ENCODE measurements at places on chromosomes 5 and 9. TPM values are rescaled to one million over a fixed set of nuclear protein-coding genes. Genes with fewer than 3 reads are reported as not detected.
A peak's percentile ranks its signal among the peaks of the same experiment; 100 is the strongest.

Gene PTPN3
- polyA plus RNA-seq = 7.8 TPM

Gene ZNF366
- not detected for polyA plus RNA-seq

Gene MEF2C
- 0.93 TPM for polyA plus RNA-seq

Gene TMEM252
- polyA plus RNA-seq = not detected

Gene HNRNPA0
- 19.2 TPM for polyA plus RNA-seq

Gene ARL14EPL
- not detected for polyA plus RNA-seq

Gene CDH10
- polyA plus RNA-seq = 0.24 TPM

Gene TMC1
- not detected for polyA plus RNA-seq

DNA sequence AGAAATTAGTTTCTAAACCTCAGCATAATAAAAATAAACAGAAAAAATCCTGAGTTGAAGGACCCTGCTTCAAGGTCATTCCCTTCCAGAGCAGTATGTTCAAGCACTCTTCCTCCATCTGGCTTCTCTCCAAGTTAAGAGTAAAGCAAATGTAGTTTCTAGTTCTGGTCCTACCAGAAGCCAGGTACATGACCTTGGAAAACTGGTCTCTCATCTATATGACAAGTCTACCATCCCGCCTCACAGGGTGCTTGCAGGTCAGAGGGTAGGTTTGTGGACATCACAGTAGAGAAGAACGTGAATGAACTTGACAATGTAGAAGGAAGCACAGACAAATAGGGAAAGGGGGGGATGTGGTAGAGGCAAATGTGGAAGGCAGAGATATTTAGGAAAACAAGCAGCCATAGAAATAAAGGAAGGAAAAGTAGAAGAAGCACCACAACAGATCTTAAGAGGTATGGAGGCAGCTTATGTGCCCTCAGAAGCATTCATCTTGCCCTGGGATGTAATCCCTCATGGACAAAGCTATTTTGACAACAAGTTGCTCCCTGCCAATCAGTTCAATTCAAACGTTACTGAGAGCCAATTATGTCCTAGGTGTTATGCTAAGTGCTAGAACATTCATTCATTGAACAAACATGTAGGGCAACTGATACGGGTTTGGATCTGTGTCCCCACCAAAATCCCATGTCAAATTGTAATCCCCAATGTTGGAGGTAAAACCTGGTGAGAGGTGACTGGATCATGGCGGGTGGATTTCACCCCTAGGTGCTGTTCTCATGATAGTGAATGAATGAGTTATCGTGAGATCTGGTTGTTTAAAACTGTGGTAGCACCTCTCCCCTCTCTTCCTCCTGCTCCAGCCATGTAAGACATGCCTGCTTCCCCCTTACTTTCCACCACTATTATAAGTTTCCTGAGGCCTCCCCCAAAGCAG lies 23.7 kb upstream of the CTNNAL1 start:
- H3K4me3 ChIP-seq = no peak overlapping the region
- peaks cover 26% of the 10 kb centered on the region for H3K4me1 ChIP-seq
- peak overlapping the region; percentile 82 for H3K27ac ChIP-seq

- H3K4me1 ChIP-seq = no peaks in the 10 kb centered on the region
- H3K27me3 ChIP-seq = no peaks in the 10 kb centered on the region
- no peak overlapping the region for H3K27ac ChIP-seq
- no peaks in the 10 kb centered on the region for H3K36me3 ChIP-seq
- H3K4me3 ChIP-seq = no peak overlapping the region
- DNase-seq = no peak
Measured at GRCh38 chr9:2403701-2404100, 217.9 kb upstream of the VLDLR start.

DNA sequence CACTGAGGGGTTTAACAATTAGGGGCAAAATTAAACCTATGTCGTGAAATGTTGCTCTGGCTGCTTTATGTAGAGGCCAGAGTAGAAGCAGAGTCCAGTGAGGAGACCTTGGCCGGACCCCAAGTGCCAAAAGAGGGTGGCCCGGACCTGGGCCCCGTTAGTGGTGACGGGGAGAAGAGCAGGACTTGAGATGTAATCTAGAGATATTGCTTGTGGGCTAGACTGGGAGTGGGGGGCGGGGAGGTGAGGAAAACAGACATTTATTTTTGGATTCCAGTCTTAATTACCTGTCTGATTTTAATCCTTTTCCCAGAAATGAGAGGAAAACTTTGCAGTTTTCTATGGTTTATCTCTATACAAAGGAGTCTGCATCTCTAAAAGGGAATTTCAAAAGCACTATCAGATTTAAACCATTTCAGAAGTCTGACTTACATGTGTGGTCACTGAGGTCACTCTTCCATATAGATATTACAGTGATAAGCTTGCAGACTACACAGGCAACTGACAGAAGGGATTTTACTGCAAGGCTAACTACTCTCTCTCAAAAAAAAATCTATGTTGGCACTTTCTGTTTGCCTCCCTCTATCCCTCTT lies 108.1 kb downstream of the MED27 start:
- peaks cover 49% of the 10 kb centered on the region for H3K4me1 ChIP-seq
- H3K27me3 ChIP-seq = no peaks in the 10 kb centered on the region
- DNase-seq = peak; percentile 53
- no peaks in the 10 kb centered on the region for H3K36me3 ChIP-seq

DNA sequence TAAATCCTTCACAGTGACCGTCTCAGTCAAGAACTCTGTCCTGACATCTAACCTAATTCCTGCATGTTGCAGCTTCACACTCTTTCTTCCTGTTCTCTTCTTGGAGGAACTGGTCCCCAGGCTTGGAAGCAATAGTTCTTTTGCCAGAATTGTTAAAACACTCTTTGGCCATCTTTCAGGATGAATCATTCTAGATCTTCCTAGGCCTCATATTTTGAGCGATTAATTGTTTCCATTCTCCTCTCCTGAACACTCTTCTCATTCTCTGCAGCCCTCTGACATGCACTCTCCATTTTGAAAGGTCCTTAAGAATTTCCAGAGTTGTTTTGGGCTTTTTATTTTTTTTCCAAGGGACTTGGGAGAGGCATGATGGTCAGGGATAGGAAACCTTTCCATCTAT lies 85.8 kb downstream of the FAM114A2 start:
- no peak for DNase-seq
- H3K4me1 ChIP-seq = no peaks in the 10 kb centered on the region
- peak overlapping the region; percentile 46 for H3K27ac ChIP-seq
- no peaks in the 10 kb centered on the region for H3K27me3 ChIP-seq

DNA sequence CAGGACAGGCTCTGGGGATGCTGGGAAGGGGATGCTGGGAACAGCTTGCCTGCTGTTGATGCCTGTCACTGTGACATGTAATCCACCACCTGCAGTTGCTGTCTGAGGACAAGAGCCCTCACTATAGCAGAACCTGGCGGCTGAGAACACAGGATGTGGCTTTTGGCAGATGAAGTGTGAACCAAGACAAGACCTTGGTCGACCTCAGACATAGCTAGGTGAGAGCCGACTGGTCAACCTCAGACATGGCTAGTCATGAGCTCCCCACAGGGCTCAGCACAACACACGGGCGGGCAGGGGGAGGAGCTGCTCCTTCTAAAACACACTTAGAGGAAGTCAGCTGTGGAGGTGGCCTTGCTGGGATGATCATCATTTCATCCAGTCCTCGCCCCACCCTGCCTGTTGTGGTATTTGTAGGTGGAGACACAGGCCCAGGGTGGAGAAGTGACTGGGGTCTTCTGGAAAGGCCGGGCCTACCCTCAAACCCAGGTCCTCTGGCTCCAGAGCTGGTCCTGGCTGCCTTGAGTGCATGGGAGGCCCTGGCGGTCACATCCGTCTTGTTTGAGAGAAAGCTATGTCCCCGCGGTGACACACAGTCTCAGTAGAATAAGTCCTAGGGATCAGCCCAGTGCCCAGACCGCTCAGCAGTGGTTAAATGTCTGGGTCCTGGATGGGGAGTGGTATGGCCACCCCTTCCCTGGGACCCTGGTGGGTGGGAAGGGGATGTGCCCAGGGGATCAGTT lies 6.1 kb downstream of the SUSD3 start:
- H3K4me3 ChIP-seq = no peak overlapping the region
- H3K27me3 ChIP-seq = no peaks in the 10 kb centered on the region
- H3K36me3 ChIP-seq = no peaks in the 10 kb centered on the region
- no peak overlapping the region for H3K27ac ChIP-seq
- DNase-seq = no peak

- H3K36me3 ChIP-seq = no peaks in the 10 kb centered on the region
- H3K4me3 ChIP-seq = no peak overlapping the region
- no peaks in the 10 kb centered on the region for H3K4me1 ChIP-seq
- no peak for DNase-seq
- no peak overlapping the region for H3K27ac ChIP-seq
Measured at GRCh38 chr9:84698323-84698722, 28.8 kb downstream of the NTRK2 start.

- no peak overlapping the region for H3K27ac ChIP-seq
- H3K36me3 ChIP-seq = peaks cover 65% of the 10 kb centered on the region
- no peaks in the 10 kb centered on the region for H3K4me1 ChIP-seq
- no peaks in the 10 kb centered on the region for H3K27me3 ChIP-seq
- H3K4me3 ChIP-seq = no peak overlapping the region
Measured at GRCh38 chr5:179568721-179569120, 18.4 kb downstream of the RUFY1 start.

GRCh38 chr5:172064766-172065165 lies 58.3 kb upstream of the FBXW11 start:
- peaks cover 29% of the 10 kb centered on the region for H3K36me3 ChIP-seq
- H3K4me1 ChIP-seq = no peaks in the 10 kb centered on the region
- no peak for DNase-seq
- H3K27me3 ChIP-seq = no peaks in the 10 kb centered on the region

GRCh38 chr5:31124026-31124425 lies 69.5 kb upstream of the CDH6 start:
- no peaks in the 10 kb centered on the region for H3K4me1 ChIP-seq
- no peak for DNase-seq
- H3K27me3 ChIP-seq = no peaks in the 10 kb centered on the region
- H3K36me3 ChIP-seq = no peaks in the 10 kb centered on the region

- no peaks in the 10 kb centered on the region for H3K4me1 ChIP-seq
- DNase-seq = no peak
- no peak overlapping the region for H3K27ac ChIP-seq
- no peaks in the 10 kb centered on the region for H3K36me3 ChIP-seq
- no peak overlapping the region for H3K4me3 ChIP-seq
Measured at GRCh38 chr5:100799166-100799565, 103.9 kb downstream of the ST8SIA4 start.

DNA sequence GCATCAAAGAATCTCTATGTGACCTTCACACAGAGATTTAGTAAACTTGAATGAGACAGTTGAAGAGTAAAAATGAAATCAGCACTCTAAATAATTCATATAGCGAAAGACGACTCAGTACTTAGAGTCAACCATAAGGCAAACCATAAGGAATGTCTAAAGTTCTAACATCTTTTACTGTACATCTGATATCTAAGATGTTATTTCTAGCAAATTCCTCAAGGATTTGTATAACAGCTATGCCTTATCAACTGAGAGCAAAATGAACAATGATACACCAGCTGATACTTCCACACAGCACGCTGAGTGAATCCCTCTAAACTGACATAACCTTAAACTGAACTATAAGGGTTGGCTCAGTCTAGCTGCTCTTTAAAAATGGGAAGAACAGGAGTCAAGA lies 760.3 kb downstream of the EFNA5 start:
- DNase-seq = no peak
- no peaks in the 10 kb centered on the region for H3K36me3 ChIP-seq
- no peak overlapping the region for H3K27ac ChIP-seq
- H3K4me3 ChIP-seq = no peak overlapping the region

GRCh38 chr9:88826771-88827181 lies 164.5 kb upstream of the S1PR3 start:
- H3K36me3 ChIP-seq = no peaks in the 10 kb centered on the region
- no peaks in the 10 kb centered on the region for H3K27me3 ChIP-seq
- peak overlapping the region; percentile 35 for H3K27ac ChIP-seq
- no peak overlapping the region for H3K4me3 ChIP-seq

GRCh38 chr5:168531987-168532864 lies 3.1 kb downstream of the FBLL1 start:
- no peak overlapping the region for H3K4me3 ChIP-seq
- peak; percentile 51 for DNase-seq
- H3K27ac ChIP-seq = no peak overlapping the region
- no peaks in the 10 kb centered on the region for H3K27me3 ChIP-seq
- no peaks in the 10 kb centered on the region for H3K4me1 ChIP-seq

DNA sequence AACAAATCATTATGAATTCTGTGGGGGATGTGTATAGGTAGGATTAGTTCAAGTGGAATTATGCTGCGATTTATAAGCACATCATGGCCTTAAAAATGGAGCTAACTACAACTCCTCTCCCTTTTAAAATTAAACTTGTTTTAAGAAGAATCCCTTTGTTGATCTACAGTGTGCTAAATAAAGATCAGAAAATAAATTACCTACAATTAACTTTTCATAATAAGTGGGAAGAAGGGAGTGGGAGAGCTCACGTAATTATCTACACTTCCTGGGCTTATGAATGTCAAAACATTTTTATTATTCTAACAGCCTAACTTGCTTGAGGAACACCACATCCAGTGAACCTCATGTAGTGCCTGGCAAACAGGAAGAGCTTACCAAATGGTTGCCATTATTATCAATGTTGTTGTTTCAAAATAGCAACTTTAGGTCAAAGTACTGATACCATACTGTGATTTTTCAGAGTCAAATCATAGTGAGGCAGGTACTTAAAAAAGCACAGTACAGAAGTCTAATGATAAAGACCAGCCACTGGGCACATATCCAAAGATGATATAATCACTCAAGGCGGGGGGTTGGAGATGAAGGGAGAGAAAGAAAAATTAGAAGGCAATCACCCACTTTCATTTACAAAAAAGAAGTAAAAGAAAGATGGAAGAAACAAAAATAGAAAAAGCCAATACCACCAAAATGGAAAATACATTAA lies 174.0 kb downstream of the RAPGEF6 start:
- no peak overlapping the region for H3K4me3 ChIP-seq
- peak; percentile 15 for DNase-seq
- H3K27me3 ChIP-seq = no peaks in the 10 kb centered on the region

All from SK-N-SH (cell line).